Thyroid gland (tissue), 4 donors: ENCODE measurements at places on chromosomes 2 and 18. TPM values are rescaled to one million over a fixed set of nuclear protein-coding genes. Genes with fewer than 3 reads are reported as not detected.

Gene RGPD4
- not detected for total RNA-seq

Gene ATP6V1B1
- not detected for total RNA-seq

GRCh38 chr2:167981945-167982344 is 265.4 kb downstream of the STK39 start:
- H3K27me3 ChIP-seq, result no peaks in the 10 kb centered on the region
- no peak for DNase-seq
- H3K36me3 ChIP-seq, result no peaks in the 10 kb centered on the region
- H3K4me1 ChIP-seq, result no peaks in the 10 kb centered on the region
- no peak overlapping the region for H3K27ac ChIP-seq
- no peak overlapping the region for H3K4me3 ChIP-seq

GRCh38 chr2:120439637-120440384 is 93.9 kb downstream of the INHBB start:
- H3K4me3 ChIP-seq, result no peak overlapping the region
- H3K27me3 ChIP-seq, result no peaks in the 10 kb centered on the region
- no peak for DNase-seq
- no peaks in the 10 kb centered on the region for H3K36me3 ChIP-seq

- no peak overlapping the region for H3K27ac ChIP-seq
- H3K27me3 ChIP-seq, result no peaks in the 10 kb centered on the region
- H3K36me3 ChIP-seq, result no peaks in the 10 kb centered on the region
- no peak for DNase-seq
Observed at GRCh38 chr2:100193291-100193710, 50.9 kb upstream of the AFF3 start.

DNA sequence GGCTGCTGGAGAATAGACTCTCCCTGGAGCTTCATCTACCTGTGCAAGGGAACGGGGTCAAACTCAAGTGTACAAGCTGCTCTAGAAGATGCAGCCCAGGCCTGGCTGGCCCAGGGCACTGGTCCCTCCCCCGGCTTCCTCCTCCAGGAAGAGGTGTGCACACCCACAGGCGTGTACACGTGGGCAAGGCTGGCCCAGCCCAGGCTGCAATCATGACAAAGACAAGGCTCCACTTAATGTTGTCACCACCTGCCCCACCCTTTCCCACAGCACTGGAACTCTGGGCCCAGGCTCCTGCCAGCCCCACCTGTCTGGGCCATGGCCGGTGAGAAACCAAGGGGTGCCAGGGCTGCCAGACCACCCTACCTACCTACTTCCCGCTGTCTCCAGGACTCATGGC is 29.6 kb upstream of the ALPP start:
- no peak overlapping the region for H3K4me3 ChIP-seq
- no peaks in the 10 kb centered on the region for H3K36me3 ChIP-seq
- H3K27ac ChIP-seq, result no peak overlapping the region
- DNase-seq, result no peak
- H3K27me3 ChIP-seq, result peaks cover 18% of the 10 kb centered on the region
- H3K4me1 ChIP-seq, result peaks cover 16% of the 10 kb centered on the region

DNA sequence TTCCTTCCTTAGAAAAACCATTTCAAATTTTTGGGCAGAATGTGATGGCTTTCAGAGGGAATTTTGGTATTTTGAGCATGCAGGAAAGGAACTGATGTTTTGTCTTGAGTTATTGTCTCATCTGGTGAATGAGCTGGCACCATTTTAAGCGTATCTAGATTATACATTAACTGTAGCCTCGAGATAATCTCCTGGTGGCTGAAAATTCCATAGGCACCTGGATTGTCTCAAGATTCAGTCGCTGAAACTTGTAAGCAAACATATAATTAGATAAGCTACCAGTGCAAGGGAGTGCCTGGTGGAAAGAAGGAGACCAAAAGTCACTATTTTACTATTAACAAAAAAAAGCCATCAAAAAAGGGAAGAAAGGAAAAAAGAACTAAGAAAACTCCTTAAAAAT is 687.8 kb upstream of the DDX18 start:
- H3K4me3 ChIP-seq, result no peak overlapping the region
- no peak for DNase-seq
- H3K4me1 ChIP-seq, result no peaks in the 10 kb centered on the region
- H3K27me3 ChIP-seq, result no peaks in the 10 kb centered on the region
- no peaks in the 10 kb centered on the region for H3K36me3 ChIP-seq

DNA sequence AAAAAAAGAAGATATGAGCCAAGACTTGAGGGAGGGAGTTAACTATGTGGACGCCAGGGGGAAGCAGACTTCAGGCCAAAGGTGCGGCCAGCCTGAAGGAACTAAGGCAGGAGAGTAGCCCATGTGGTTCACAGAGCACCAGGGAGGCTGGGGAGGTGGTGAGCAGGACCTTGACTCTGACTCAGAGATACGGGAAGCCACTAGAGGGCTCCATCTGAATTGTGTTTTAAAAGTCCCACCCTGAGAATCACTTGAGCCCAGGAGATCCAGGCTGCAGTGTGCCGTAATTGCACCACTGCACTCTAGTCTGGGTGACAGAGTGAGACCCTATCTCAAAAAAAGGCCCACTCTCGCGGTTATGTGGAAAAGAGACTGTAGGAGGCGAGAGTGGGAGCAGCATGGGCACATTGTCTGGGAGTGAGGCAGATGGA is 12.3 kb downstream of the CEP192 start:
- H3K4me3 ChIP-seq, result no peak overlapping the region
- peak; percentile 48 for DNase-seq
- H3K36me3 ChIP-seq, result peaks cover 2% of the 10 kb centered on the region
- no peak overlapping the region for H3K27ac ChIP-seq
- H3K27me3 ChIP-seq, result no peaks in the 10 kb centered on the region
